ENCODE measurements at places on chromosomes 6 and 20.

DNA sequence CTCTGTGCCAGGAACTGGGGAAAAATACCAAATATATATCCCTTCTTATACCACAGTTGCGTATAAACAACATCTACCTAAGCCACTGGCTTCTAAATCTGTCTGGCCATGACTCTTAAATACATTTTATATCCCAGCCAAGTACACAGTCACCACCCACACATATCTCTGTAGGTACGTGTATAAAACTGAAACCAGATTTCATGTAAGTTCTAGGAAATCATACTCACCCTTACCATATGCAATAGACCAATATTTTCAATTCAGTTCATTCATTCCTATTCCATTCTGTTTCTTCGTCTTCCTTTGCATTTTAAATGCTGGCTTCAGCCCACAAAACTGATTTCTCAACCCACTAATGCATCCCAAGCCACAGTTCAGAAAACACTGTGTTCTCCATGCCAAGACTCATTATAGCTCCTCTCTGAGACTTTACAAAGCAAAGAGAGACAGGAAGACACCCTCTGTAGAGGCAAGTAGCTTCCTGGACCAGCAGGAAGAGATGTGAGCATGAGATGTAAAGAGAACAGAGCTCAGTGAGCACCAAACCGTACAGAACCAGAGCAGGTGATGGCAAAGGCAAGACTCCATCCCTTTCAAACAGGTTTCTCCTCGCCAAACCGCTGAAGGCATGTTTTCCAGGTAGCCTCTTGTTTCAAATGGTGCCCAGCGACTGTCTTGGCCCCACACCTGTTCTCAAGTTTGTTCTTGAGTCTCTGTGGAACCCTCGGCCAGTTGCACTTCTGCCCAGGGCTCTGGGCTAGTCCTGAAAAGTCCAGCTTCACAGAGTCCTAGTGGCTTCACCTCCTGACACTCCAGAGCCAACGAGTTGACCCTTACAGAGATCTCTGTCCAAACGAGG lies 18.7 kb downstream of the FAM50B start:
- DNase-seq: no peak

DNA sequence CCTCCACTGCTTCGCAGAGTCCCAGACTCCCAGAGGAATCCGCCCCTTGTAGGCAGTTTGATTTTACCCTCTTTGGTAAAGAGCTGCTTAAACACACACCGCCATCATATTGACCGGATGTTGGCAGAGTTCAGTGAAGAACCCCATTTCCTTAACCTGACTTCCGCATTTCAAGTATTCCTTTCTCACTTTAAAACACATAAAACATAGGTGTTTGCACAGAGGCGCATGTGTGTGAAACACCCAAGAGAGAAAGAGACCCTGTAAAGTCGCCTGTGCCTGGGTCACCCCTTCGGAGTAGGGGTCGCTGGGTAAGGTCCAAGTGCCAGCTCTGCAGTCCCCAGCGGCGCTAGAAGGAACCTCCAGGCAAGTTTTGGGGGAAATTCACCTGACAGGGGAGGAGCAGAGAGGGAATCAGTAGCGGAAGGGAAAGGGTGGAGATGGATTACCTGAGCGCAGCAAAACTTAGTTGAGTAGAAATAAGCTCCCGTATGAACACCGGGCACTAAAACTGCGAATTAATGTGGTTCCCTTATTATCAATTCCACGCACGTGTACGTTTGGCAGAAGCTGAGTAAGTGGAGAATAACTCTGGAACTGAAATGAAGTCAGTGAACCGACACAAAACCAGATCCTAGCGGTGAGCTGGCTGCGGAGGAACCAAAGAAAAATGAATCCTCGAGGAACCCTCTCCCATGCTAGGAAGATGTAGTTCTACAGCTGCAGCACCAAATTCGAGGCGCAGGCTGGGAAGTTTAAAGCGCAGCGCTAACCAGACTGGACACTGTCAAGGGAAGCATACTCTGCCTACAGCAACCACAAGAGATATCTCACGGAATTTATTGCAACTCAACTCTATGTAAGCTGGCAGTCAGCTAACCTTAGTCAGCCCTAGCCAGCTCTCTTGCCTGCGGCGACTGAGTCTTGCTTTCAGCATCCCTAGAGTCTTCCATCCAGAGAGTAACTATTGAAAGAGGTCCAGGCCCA lies 3.5 kb upstream of the HTR1B start:
- DNase-seq: no peak

- no peak for DNase-seq
These were observed 27.7 kb downstream of the MAP3K5 start for GRCh38 chr6:136764517-136764993.

GRCh38 chr6:129929433-129929832 lies 68.3 kb upstream of the TMEM244 start:
- DNase-seq: no peak

DNA sequence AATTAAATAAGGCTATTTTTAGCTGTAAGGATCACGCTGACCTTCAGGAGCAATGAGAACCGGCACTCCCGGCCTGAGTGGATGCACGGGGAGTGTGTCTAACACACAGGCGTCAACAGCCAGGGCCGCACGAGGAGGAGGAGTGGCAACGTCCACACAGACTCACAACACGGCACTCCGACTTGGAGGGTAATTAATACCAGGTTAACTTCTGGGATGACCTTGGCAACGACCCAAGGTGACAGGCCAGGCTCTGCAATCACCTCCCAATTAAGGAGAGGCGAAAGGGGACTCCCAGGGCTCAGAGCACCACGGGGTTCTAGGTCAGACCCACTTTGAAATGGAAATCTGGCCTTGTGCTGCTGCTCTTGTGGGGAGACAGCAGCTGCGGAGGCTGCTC lies 84.0 kb downstream of the RAMACL start:
- no peak for DNase-seq

DNA sequence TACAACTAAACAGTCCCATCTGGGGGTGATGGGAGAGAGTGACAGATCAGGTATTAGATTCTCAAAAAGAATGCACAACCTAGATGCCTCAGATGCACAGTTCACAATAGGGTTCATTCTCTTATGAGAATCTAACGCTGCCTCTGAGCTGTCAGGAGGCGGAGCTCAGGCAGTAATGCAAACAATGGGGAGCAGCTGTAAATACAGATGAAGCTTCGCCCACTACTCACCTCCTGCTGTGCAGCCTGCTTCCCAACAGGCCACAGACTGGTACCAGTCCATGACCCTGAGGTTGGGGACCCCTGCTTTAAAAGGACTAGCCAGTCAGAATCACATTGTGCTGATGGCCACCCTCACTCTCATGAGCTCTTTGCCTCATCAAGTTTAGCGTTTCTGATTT lies 247.0 kb upstream of the KCNQ5 start:
- DNase-seq: no peak

GRCh38 chr20:11080010-11080409 lies 406.2 kb upstream of the JAG1 start:
- no peak for DNase-seq

- DNase-seq: no peak
These were observed 10.0 kb downstream of the MBOAT1 start for GRCh38 chr6:20202324-20202658.

DNA sequence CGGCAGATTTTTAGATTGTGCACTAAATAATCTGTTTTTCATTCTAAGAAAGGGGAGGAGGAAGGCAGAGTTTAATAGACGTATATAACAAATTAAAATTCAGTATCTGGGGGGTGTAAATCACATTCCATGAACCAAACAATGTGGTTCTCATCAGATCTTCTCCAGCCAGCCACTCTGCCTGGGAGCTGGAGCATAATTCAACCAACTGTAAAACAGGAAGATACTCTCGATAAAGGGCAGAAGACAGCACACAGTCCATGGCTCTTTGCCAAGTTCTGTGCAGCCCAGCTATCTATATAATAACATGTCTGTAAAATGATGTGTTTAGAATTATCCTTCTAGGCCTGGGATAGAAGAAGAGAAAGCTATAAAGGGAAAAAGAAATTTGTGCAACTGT lies 289.9 kb upstream of the ZFP64 start:
- no peak for DNase-seq

DNA sequence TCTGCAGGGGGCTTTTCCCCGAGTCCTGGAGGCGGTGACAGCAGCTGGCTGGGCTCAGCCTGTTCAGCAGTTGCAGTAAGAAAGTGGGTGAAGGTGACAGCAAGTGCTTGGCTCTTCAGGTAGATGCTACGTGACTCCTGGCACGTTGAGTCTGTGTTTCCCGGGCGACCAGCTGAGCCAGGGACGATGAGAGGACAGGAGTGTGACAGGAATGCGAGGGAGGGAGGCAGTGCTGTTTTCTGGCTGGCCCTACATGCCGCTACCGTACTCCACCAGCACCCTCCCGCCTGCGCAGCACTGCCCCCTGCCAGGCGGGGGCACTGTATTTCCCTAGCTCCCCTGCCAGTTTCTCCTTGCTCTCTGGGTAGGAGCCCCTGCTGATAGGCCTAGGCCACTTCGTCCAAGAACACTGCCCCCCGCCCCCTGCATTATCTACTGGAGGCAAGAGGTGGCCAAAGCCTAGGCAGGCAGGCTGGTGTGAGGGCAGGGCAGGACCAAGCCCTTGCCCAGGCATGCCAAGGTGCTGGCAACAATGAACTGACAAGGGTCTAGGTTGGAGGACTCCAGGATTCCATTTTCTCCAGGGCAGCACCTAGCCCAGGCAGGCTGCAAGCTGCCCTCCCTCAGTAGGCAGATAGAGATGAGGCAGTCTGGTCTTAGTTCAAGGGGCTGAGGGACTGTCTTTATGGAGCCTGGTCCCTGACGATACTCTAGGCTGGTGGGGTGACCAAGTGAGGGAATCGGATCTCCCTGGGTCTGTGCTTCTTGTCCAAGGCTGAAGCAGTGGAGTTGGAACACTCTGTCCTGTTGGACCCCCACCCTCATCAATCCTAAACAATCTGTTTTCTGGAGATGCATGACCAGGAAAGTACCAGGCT lies 19.2 kb downstream of the MRPS18A start:
- DNase-seq: no peak

DNA sequence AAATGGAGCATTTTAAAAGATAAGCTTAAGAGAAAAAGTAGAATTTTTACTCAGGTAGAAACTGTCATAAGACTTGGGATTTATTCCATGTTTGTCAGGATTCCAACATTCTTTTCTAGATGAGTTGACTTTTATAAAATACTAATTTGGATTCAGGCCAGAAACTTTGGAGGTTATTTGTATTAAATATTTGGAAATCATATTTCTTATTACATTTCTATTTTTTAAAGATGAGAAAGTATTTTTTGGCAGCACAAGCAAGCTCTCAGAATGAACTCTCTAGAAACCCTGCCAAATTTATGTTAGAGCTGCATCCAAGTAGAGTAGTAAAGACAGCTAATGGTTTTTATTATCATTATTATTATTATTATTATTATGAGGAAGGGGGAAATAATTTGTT lies 1014.9 kb upstream of the GJE1 start:
- no peak for DNase-seq

DNA sequence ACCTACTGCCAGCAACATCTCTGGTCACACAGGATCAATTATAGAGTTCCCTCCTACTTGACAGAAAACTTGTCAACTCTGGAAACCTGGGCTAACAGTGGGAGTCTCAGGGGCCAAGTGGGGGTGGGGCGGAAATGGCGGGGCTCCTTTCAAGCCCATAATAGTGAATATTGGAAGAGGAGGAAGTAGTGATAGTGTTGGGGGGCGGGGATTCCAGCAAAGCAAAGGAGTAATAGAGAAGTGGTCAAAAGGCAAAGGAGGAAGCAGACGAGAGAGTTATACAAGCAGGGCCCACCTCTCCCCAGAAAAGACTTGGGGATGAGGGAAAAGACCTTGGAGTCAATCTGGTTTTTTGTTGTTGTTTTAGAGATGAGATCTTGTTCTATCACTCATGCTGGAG lies 2.1 kb downstream of the DEF6 start:
- DNase-seq: no peak

- DNase-seq: no peak
These were observed 53.2 kb downstream of the CTCFL start for GRCh38 chr20:57471496-57472372.

DNA sequence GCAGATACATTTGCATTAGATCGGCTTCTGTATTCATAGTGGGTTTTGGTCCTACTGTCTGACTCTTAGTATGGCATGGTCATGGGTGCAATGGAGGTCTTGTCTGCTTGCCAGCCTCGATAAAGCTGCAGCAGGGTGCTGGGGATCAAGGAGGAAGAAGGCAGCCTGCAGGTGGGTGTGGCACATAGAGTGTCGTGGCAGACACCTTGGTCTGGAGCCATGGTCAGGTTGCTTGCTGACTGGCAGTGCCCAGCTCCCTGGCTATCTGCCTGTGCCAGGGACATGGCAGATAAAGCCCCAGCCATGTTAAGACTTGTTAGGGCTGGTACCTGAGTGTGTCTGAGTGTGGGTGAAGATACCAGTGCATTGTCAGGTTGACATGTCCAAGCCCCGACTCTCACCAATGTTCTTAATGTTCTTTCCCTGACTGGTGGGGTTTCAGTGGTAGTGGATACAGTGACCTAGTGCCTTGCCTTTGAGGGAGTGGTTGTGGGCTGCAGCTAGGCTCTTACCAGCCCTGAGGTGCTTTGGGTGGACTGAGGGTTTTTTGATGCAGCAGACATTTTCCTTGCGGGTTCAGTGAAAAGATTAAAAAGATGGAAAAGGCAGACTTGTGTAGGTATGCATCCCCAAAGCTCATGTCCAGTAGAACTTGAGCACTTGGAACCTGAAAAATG lies 1.8 kb downstream of the FAM83D start:
- no peak for DNase-seq

- no peak for DNase-seq
These were observed 37.0 kb downstream of the BPIFB1 start for GRCh38 chr20:33320006-33320405.

GRCh38 chr6:116434056-116434725 lies 27.0 kb upstream of the CALHM6 start:
- no peak for DNase-seq

DNA sequence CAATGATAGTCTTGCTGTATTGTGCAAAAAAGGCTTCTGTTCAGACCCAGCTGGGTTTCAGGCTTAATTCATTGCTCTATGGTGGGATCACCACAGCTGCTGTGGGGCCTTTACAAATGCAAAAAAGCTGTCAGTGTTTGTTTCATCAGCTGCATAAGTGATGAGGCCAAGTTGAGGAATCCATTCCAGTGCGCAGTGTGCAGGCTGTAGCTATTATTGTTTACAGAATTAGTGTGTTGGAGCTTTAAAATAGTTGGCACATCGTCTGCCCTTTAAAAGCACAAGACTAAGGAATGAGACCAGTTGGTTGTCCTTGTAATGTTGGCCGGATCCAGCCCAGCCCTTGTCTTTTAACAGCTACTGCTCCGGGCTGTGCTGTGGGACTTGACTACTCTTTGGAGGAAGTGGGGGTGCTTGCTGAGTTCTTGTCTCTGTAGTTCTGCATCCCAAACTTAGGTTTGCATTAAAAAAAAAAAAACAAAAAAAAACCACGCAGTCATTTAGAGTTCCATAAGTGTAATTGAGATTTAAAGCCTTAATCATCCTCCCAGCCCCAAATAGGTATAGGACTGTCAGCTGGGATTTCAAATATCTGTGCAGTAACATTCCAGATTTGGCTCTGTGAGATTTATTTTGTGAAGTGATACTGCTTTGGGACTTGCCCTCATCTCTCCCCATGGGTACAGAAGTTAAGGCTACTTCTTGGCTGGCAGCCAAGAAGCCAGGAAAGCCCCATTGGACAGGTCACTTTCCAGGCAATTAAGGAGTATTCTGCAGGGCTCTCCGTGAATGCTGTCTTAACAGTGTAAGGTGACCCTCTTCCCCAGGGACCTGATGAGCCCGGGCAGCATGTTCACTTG lies 19.3 kb downstream of the JARID2 start:
- DNase-seq: no peak

Data from stimulated activated CD4-positive, alpha-beta T cell treated with anti-CD3 and anti-CD28 coated beads, Interleukin-1b, Interleukin-23, amount 100 ng/mL, for 1 hour (primary cell).